Fibroblast of the aortic adventitia (primary cell): ENCODE measurements at places on chromosomes 7 and 10.

DNA sequence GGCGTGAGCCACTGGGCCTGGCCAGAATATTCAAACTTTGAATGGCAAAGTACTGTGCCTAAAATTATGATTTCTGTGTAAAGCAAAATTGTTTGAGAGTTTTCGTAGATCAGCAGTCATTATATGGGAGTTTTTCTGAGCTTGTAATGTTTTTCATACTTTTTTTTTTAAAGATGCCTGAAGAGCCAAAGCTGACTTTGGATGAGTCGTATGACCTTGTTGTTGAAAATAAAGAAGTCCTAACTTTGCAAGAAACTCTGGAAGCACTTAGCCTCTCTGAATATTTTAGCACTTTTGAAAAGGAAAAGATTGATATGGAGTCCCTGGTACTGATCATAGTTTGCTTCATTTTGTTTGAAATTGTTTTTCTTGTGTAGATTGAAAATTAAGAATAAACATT, 26.7 kb downstream of the SEC23IP start:
- DNase-seq = no peak

DNA sequence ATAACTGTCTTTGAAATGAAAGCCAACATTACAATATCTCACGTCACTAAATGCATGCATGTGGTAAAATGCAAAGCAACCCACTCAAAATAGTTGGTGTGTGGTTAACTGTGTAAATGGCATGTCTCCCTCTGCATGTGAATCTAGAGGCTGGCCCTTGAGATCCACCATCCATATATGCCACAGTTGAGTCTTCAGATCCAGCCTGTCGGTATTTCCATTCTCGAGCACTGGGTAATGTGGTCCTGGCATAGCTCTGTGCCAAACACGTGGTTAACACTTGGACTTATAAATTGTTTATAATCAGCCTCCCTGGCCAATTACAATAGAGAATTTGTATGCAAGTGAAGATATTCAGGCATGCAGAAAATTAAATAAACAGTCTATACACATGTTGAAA, 90.3 kb downstream of the LYZL1 start:
- DNase-seq = no peak

DNA sequence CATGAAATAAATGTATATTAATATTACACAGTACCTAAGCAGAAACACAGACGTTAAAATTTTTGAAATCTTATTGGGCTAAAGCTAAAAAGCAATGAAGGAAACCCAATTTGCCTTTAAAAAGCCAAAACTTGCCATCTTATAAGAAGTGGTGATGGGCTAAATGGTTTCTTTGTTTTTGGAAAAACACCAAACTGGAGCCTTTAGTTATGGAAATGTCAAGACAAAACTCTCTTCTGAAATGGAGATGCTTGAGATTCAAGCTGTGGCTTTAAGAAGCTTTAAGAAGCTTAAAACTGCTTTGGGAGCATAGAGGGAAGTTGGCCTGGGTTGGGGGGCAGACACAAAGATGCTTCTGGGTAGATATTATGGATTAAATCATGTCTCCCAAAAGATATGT, 277.0 kb downstream of the GFRA1 start:
- DNase-seq = no peak

DNA sequence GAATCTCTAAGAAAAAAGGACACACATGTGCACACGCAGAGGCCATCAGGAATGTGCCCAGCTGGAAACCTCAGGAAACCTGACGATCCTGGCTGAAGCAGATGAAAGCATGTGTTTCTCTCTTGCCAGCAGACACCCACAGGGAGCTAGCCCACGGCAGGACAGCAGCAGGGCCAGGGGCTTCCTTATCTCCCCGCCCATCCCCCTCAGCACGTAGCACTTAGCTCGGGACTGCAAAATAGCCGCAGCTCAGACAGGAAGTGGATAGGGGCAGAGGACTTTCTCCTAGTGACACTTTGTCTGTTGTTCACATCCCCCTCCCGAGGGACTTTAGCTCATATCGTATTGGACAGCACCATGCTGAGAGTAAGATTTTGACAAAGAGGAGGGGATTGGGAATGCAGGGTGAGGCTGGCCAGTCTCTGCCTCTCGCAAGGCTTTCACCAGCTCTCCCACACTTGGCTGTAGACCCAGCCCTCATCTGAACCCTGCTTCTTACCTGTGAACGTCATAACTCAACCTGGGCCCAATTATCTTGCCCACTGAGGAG, 63.8 kb downstream of the MKI67 start:
- no peak for DNase-seq

- DNase-seq = peak; percentile 19
Observed at GRCh38 chr7:74479066-74479781, 25.5 kb downstream of the GTF2IRD1 start.

GRCh38 chr7:132553031-132553430, 23.2 kb downstream of the PLXNA4 start:
- DNase-seq = no peak

GRCh38 chr10:26486990-26487850, 49.1 kb downstream of the APBB1IP start:
- DNase-seq = peak; percentile 99

DNA sequence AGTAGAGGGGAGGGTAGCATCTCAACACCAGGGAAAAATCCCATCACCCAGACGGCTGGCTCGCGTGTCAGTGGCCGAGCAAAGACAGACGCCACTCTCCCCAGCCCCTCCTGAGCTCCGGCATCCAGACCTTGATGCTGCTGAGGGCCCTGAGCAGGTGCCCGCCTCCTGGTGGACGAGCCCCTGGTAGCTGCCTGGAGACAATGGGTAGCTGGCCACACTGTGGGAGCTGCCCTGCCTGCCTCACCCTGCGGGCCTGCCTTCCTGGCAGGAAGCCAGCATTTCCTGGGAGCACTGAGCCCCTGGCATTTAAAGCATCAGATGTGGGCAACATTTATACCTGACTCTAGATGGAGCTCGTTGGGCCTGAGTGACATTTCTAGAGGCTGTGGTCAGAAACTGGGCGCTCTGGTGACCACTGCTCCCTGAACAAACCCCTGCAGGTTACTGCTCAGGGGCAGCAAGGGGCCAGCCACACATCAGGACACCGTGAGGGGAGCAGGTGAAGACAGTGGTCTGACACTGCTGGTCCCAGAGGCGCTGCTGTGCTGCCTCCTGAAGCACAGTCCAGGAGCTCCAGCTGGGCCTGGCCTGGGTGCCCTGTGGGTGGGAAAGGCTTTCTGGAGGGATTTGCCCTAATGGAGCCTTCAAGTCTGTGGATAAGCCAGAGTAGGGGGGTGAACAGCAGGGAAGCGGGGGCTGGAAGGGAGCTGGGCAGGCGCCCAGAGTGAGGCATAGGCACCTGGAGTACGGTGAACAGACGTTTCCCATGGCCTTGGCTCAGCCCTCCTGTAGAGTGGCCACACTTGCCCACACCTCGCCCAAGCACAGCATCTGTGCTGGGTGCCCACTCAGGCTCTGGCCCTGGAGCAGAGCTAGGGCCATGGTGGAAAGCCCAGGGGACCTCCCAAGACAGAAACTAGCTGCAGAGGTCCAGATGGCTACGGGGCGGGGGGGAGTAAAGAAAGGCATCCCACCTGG, 138.7 kb downstream of the MAPK8 start:
- no peak for DNase-seq

DNA sequence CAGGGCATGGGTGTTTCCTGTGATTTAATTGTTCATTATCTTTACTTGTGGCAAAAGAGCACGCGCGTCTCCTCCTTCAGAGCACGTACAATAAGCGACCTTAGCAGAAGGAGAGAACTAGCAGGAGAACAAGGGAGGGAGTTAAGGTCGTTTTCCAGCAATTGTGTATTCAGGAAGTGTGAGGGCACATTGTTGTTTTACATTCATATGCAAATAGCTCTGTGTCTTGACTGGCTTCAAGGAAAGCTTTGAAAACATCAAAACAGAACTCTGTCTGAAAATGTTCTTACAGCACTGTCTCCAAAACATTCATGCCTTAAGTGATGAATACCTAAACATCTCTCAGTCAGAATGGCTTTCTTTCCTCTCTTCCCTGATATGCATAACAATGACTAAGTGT, 499.1 kb downstream of the ACTR3B start:
- DNase-seq = no peak

GRCh38 chr10:111207500-111207899, 130.7 kb downstream of the ADRA2A start:
- no peak for DNase-seq

DNA sequence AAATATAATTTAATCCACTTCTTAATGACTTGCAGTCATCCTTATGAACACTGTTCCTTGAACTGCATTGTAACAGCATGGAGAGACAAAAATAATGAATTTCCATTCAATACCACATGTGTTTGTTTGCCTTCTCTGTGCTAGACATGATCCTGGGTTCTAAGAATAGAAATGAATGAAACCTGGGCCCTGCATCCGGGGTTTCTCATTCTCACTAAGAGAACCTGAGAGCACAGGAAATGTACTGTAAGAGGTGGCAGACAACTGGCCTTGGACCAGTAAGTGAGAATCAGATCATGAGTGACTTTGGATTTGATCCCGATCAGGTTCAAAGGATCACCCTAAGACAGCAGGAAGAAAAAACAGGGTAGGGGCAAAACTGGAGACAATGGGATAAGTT, 37.2 kb upstream of the CUL1 start:
- DNase-seq = no peak

DNA sequence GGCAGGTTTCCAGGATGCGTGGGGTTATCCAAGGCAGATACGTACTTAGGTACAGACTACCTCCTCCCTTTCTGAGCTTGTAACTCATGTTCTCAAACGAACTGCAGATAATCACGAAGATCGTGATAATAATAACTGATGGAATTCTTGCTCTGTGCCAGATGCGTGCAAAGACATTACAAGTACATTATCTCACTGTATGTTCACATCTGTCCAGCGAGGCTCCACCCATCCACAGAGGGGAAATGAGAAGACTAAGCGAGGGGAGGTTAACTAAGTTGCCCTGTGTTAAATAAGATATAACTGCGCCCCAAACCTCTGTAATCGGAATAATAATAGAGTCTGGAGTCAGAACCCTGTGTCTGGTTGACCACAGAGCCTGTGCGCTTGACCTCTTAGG, 1.9 kb downstream of the GALNT17 start:
- no peak for DNase-seq

- peak; percentile 32 for DNase-seq
Observed at GRCh38 chr7:81846398-81846797, 76.6 kb upstream of the HGF start.

GRCh38 chr7:142506601-142507000, 242.7 kb upstream of the PRSS1 start:
- no peak for DNase-seq

GRCh38 chr7:20282959-20283358, 47.7 kb upstream of the ITGB8 start:
- DNase-seq = no peak

GRCh38 chr10:2876032-2876431, 191.3 kb upstream of the PFKP start:
- no peak for DNase-seq

- DNase-seq = no peak
Observed at GRCh38 chr7:22208799-22209198, 148.2 kb downstream of the RAPGEF5 start.

DNA sequence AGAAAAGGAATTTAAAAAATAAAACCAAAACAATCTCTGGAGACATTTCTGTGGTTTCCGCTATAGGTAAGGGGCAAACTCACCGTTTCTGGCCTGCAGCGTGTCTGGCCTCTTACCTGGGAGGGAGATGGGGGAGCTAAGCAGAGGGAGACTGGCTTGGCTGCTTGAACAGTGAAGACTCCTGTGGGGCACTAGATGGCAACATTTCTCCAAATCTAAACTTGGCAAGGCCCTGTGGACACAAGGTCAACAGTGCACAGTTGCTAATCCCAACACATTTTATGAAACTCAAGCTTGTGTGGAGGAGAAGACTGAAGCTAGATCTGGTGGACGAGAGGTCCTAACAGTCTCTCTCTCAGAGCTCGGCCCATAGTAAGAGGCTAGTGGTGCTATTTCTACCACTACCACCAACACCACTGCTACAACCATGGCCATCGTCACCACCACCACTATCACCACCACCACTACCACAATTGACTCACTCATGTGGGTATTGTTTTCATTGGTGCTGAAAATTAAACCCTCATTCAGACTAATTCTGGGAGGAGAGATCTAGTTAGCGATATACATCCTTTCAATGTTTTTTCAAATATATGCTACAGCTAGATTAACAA, 28.4 kb upstream of the CDHR3 start:
- DNase-seq = peak; percentile 69

DNA sequence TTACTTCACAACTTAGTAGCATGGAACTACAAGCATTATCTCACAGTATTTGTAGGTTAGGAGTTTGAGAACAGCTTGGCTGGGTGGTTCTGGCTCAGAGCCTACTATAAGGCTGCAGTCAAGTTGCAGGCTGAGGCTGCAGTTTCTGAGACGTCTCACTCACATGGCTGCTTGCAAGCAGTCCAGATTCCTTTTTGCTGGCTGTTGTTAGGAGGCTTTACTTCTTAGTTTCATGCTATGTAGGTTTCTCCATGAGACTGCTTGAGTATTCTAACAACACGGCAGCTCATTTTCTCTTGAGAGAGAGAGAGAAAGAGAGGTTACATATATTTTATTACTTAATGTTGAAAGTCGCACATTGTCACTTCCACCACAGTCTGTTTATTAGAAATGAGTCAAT, 1073.9 kb downstream of the NXPH1 start:
- no peak for DNase-seq

DNA sequence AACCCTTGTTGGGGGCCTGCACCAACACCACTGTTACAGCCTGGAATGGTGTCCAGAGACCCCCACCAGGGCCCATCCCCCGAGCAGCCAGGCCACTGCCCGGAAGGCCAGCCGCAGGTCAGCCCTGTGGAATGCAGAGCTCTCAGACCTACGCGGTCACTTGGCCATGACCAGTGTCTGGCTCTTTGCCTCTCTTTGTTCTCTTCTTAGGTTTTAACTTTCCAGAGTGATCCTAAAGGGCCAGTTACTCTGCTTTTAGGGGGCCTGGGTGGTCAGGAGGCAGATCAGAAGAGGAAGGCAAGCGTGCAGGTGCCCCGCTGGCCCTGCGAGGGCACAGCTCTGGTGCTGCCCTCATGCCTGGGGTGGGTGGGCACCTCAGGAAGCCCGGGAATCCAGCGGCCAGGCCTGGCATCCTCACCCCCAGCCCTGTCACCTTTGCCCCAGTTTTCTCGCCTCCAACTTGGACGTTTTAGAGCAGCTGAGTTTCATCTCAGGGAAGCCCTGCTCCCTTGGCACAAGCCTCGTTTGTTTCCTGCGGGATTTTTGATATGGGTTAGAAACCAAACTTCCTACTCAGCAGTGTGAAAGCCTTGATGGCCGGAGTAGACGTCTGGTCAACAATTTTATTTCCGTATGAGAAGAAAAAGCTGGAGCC, 62.5 kb upstream of the CHST15 start:
- peak; percentile 83 for DNase-seq

- DNase-seq = no peak
Observed at GRCh38 chr10:71473671-71474599, 77.2 kb downstream of the CDH23 start.

- DNase-seq = peak; percentile 18
Observed at GRCh38 chr10:114821915-114822443, 399 bp downstream of the FHIP2A start.
